Hypothalamus (tissue), 51 donors: ENCODE measurements at places on chromosomes 5 and 9.
A peak's percentile ranks its signal among the peaks of the same experiment; 100 is the strongest.

DNA sequence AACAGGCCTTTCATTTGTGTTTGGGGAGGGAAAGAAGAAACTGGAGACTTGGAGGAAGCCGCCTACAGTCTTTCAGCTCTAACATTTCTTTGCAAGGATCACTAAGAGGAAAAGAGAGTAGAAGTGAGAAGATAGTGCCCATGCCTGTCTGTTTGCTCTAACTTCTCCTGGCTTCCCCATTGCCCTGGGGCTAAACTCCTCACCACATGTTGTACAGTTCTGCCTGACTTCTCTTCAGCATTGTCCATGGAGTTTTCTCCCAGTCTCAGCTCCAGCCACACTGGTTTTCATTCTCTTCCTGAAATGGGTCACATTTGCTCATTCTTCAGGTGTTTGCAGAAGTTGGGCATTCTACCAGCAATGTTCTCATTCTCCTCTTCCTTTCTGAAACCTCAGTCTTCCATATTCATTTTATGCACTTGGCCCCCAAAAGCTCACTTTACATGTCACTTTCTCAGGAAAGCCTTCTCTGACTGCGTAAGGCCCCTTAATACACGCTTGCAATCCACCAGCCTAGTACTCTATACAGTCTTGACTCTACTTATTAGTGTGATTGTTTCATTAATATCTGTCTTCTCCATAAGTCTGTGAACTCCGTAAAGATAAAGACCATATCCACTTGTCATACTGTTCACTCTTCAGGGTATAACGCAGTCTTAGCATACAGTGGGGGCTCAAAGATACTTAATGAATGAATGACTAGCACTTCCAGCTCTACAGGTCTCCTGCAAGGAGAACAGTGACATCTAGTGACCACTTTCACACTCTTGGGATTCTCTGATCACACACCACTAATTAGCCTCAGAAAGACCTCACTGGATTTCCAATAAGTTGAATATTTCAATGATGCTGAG is 40.2 kb upstream of the TRIM32 start:
- no peak for DNase-seq

GRCh38 chr5:16457451-16457850 is 8.1 kb downstream of the ZNF622 start:
- no peak for DNase-seq

DNA sequence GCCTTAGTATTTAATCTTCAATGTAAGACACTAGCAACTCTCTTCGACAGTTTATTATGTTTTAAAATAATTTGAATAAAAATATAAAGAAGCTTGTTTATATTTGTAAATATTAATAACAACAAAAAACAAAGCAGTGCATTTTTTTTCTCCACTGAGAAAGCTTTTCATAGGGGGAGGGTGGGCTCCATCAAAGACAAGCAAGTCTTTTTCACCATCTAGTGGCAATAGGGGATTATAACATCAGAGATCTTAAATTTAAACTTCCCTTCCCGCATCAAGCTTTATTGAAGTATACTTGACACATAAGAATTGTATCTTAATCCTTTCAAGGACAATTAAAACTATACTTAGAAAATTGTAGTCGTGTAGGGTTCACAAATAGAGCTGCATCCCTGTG is 9.3 kb upstream of the OR13F1 start:
- DNase-seq: no peak

DNA sequence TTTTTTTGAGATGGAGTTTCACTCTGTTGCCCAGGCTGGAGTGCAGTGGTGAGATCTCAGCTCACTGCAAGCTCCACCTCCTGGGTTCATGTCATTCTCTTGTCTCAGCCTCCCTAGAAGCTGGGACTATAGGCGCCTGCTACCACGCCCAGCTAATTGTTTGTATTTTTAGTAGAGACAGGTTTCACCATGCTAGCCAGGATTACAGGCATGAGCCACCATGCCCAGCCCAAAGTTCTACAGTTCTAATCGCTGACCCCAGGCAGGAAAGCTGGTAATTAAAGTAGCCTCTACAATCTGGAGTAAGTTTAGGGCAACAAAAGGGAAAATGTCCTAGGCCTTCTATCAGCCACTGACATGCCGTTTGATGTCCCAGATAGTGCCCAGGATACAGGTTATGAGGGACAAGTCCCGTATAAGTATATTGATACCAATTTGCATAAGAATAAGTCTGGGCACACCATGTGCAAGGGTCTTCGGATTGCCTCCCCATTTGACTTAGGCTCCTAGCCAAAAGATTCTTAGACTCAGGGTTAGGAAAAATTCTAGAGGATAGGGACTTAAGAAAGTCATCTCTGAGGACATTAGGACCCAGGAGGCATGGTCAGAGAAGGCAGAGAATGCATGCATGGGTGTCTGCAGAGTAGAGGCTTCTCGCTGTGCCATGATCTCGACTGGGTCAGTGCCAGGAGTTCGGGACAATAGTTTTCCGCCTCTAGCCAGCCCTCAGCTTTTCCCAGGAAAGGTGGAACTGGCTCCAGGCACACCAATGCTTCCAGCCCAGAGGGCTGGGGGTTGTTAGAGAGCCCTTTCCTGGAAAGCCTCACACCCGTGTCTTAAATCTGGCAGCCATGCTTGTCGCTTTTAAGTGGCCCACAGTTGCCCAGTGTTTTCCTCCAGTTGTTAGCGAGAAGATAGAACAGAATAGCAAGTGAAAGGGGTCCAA is 1111.1 kb downstream of the TAF11L14 start:
- no peak for DNase-seq

- no peak for DNase-seq
These were observed 28.0 kb upstream of the SIL1 start for GRCh38 chr5:139226131-139226530.

DNA sequence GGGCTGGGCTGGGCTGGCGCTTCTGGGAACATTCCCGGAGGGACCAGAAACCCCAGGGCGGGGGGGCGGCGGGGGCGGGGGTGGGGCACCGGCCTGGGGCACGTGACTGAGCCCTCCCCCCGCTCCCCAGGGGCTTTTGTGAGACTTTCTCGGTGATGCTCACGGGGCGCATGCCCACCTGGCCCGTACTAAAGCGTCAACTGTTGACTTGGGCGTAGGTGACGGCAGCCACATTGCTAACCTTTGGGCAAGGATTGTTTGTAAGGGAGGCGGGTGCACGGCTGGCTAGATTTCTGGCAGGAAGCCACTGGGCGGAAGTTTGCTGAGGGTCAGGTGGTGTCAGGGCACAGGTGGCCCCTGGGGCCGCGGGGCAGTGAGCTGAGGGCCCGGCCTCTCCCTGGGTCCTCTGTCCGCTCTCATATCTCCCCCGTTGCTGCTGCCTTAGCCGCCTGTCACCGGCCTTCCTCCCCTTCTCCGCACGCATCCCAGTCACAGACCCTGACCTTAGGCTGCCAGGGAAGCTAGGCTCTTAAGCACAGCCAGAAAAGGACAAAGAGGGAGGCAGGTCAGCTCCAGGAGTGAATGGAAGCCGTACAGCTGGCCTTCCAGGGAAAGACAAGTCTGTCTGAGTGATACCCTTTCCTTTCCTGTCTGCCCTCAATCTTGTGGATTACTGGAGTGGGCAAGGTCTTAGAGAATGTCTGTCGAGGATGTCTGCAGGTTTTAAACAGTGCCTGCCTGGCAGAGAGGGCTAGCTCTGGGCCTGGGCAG is 812 bp downstream of the CACFD1 start:
- peak; percentile 86 for DNase-seq
